ENCODE measurements at places on chromosomes 5 and 9.

- no peak for DNase-seq
Measured at GRCh38 chr5:19928562-19929421, 59.2 kb downstream of the CDH18 start.

DNA sequence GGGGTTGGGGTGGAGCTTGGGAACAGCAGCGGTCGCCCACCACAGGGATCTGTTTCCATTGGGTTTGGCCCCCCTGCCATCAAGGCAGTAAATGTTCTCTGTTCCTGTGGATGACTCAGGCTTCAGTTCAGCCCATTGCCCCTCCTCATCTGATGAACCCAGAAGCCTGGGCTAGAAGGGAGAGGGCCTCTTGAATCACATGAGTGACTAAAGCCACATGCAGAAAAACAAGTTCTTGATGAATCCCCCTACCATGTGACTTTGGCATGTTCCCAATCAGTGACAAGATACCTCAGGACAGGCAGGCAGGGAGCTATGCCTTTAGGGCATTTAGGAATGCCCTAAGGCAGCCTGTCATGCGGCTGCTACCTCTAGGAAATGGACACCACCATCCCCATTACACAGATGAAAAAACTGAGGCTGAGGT lies 2.5 kb downstream of the SH3PXD2B start:
- DNase-seq, result no peak

GRCh38 chr9:19156805-19157204 lies 29.5 kb upstream of the PLIN2 start:
- no peak for DNase-seq

DNA sequence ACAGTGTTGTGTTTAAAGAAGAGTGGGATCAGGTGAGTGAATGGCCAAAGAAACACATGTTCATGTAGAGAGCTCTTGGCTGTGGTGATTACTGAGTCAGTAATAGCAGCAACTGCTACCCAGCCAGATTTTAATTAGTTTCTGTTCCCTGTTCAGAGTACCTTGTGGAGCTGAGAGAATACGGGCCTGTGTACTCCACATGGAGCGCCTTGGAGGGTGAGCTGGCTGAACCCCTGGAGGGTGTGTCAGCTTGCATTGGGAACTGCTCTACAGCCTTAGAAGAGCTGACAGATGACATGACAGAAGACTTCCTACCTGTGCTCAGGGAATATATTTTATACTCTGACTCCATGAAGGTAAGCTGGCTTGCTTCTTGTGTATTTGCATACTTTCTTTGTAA lies 52.3 kb downstream of the SLC46A2 start:
- DNase-seq, result no peak

DNA sequence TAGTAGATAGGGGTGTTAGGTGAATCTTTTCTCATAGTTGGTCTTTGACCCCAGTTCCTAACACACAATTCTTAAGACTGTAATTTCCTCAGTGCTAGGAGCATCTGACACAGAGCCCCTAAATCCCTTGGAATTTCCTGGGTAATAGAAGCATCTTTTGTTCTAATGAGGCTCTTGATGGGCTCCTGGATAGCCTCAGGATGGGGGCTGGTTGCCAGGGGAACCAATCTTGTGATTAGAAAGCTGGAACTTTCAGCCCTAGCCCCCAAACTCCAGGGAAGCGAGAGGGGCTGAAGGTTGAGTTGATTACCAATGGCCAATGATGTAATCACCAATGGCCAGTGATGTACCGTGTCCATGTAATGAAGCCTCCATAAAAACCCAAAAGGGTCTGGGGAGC lies 44.5 kb downstream of the CCDC125 start:
- DNase-seq, result no peak

DNA sequence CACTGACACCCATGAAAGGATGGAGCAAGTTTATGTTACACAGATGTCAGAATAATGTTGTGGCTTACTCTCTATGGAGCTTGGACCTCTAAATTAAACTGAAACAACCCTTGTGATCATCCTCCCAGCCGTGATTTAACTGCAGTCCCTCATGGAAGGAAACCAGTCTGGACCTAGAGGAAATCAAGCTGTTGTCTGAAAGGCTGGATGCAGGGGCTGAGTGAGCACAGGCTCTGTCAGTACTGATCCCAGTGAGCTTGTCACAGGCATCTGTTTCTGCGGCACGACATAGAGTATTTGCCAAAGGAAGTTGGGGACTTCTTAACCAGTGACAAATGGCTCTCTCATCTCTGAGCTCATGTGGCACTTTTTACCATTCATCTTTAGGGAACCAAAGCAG lies 282.9 kb upstream of the MAP3K1 start:
- DNase-seq, result no peak

DNA sequence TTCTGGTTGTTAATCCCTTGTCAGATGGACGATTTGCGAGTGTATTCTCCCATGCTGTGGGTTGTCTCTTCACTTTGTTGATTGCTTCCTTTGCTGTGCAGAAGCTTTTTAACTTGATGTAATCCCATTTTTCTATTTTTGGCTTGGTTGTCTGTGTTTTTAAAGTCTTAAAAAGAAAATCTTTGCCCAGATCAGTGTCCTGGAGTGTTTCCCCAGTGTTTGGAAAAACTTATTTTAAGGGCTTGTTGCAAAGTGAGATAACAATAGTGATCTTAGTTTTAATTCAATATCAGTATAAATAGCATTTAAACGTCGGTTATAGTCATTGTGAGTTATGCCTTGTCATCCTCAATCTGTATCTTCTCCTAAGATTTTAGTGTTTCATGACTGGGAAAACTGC lies 329.5 kb downstream of the CCDC171 start:
- no peak for DNase-seq

DNA sequence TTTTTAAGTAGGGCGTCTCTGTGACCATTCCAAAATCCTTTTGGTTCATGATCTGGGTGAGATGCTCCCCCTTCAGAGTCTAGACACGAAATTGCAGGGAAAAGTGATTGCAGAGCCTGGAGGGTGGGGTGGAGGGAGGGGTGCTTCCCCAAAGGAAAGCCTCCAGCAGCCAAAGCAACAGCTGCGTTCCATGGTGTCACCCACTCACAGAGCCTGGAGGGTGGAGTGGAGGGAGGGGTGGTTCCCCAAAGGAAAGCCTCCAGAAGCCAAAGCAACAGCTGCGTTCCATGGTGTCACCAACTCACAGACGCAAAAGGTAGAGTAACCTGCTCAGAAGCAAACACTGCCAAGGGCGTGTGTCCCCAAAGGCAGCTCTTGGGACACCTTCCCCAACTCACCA lies 22.6 kb downstream of the SLC6A18 start:
- DNase-seq, result no peak

- DNase-seq, result no peak
Measured at GRCh38 chr9:137982200-137982599, 104.6 kb downstream of the CACNA1B start.

- DNase-seq, result no peak
Measured at GRCh38 chr5:68450245-68450852, 234.8 kb downstream of the PIK3R1 start.

- DNase-seq, result no peak
Measured at GRCh38 chr9:26809795-26810194, 82.8 kb downstream of the CAAP1 start.

DNA sequence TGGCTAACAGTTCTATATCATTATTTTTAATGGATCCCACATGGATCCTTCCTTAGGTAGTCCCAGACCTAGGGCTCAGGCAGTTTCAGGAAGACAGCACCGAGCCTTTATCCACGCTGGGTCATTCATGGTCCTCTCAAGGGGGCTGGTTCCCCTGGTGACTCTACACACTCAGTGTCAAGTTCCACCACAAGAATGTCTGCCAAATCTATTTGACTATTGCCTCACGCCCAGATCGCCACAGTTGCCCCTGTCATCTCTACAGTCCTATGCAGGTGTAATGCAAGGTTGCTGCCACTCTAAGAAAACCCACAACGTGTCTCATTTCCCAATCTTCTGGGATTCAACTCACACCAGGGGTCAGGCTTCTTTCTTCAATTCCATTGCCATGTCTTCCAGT lies 8.0 kb upstream of the ZNF366 start:
- DNase-seq, result no peak

DNA sequence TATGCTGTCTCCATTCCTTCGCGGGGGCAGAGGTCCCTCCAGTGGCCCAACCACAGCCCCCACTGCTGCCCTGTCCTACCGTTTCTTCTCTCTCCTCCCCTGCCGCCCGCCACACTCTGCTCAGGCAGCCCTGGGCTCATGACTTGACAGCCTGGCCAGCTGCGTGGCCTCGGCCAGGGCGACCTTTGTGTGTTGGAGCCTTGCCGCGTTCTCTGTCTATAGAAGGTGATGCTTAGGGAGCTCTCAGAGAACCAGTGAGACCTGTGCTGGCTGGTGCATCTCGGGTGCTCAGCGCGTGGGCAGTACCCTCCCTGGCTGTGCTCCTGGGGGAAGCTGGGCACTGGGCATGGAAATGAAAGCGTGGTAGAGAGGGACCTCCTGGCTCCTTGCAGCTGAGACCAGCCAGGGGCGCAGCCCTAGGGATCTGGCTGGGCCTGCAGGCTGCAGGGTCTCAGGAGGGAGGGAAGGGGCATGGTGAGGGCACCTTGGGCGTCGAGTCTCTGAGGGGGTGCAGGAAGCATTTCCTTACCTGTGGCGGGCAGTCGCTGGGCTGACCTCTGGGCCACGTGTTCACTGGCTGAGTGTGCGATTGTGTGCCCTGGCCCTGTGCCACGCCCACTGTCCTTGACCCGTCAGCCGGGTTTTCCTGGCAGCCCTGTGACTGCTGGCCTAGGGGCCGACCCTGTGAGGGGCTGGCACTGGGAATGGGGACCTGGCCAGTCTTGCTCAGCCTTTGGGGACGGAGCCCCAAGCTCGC lies 50.3 kb downstream of the RXRA start:
- no peak for DNase-seq

GRCh38 chr9:108698801-108699200 lies 157.0 kb downstream of the ACTL7B start:
- DNase-seq, result no peak

DNA sequence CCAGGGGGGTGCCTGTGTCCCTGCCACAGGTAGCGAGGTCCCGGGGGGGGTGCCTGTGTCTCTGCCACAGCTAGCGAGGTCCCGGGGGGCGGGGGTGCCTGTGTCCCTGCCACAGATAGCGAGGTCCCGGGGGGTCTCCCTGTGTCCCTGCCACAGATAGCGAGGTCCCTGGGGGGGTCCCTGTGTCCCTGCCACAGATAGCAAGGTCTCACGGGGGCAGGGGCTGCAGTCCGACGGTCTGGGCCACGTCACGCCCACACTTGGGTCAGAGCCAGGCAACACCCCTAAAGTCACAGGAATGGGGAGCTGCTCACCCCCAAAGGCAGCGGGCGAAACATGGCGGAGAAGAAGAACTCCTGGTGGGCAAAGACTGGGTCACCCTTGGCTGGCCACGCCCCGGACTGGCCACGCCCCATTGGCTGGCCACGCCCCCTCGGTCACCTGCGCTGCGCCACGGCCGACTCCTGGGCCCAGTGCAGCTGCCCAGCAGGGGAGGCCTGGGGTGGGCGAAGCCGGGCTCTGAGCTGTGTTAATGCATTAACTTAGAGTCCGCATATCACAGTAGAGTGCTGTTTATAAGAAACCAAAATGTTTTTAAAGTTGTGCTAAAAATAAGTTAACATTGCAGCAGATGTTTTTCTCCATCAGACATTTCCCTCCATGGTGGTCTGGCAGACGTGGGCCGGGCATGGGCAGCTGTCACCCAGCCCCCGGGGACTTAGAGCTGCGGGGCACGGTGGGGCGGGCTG lies 7.0 kb downstream of the NOXA1 start:
- DNase-seq, result no peak

DNA sequence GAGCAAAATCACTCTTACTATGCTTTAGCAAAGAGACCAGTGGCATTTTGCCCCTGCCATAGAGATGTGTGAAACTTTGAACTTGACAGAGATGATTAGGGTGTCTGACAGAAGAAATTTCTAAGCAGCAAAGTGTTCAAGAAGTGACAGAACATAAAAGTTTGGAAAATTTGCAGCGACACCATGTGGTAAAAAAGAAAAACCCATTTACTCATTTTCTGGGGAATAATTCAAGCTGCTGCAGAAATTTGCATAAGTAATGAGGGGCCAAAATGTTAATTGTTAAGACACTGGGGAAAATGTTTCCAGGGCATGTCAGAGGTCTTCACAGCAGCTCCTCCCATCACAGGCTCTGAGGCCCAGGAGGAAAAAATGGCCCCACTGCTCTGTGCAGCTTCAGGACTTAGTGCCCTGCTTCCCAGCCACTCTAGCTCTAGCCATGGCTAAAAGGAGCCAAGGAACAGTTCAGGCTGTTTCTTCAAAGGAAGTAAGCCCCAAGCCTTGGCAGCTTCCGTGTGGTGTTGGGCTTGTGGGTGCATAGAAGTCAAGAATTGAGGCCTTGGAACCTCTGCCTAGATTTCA lies 6.1 kb upstream of the AP3B1 start:
- no peak for DNase-seq

DNA sequence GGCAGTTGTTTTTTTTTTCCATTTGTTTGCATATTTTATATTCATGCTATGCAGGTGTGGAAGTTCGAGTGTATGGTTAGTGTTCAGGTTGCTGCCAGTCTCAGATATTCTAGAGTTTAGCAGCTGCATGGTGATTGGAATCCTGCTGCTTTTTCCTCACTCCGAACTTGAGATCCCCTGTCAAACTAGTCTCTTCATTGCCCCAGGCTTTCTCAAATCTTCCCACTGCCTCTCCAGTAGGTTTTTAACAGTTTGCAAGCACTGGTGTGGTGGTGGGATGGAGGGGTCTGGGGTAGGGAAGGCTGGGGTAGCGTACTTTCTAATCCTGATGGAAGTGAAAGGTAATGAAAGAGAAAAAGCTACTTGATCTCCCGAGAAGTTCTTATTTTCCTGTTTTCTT lies 112.9 kb downstream of the CHSY3 start:
- DNase-seq, result no peak

DNA sequence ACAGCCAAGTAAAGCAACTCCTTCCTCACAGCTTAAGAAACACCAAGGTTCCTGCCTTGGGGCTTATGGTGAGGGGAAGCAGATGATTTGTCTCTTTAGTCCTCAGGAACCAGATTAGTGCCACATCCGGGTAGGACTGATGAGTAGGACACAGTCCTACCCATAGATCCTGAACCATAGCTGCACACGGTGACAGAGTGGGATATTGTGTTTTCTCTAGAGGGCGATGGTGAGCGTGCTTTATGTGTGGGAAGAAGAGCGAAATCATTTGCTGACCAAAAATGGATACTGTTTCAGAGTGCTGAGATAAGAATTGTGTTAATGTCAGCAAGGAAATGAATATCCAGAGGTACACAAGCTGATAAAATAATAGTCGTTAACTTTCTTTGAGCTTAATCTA lies 209.0 kb upstream of the FBXL7 start:
- DNase-seq, result no peak

DNA sequence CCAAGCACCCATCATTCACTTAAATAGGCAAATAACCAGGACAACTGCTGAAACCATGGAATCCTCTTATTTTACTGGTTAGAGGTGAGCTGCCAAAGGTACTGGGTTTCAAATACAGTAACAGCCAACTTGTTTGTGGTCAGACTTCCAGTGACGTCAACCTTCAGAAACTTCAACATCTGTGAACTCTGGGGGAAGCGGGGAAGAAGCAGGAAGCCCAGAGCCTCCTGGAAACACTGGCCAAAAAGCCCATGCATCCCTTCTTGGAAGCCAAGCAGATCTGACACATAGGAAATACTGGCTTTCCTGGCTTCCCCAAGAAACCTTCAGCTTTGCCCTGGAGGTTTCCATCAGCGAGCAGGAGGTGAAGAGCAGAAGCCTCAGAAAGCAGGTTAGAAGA lies 4.9 kb upstream of the FRRS1L start:
- DNase-seq, result no peak

All from tibial nerve (tissue), 4 donors.